ENCODE measurements at places on chromosomes 7 and 10. TPM values are rescaled to one million over a fixed set of nuclear protein-coding genes. Genes with fewer than 3 reads are reported as not detected.

The PDZD7 gene
- 2.4 TPM for polyA plus RNA-seq

The SIRT1 gene
- 19.5 TPM for polyA plus RNA-seq

The TRIM8 gene
- 59.8 TPM for polyA plus RNA-seq

The CPA4 gene
- 0.24 TPM for polyA plus RNA-seq

The DYNC1I1 gene
- polyA plus RNA-seq: 20.6 TPM

The LRIT1 gene
- polyA plus RNA-seq: not detected

The STOX1 gene
- 6.7 TPM for polyA plus RNA-seq

The MOGAT3 gene
- not detected for polyA plus RNA-seq

The PLAC9 gene
- polyA plus RNA-seq: 1.9 TPM

The PDLIM1 gene
- polyA plus RNA-seq: 286 TPM

The PRKG1 gene
- polyA plus RNA-seq: 2.9 TPM

The CUL1 gene
- 97.0 TPM for polyA plus RNA-seq

The IKZF1 gene
- not detected for polyA plus RNA-seq

The CDNF gene
- 1.4 TPM for polyA plus RNA-seq

The DNAJB12 gene
- 23.8 TPM for polyA plus RNA-seq

The TEX36 gene
- polyA plus RNA-seq: not detected

The AMZ1 gene
- polyA plus RNA-seq: 1.6 TPM

The HEPACAM2 gene
- polyA plus RNA-seq: not detected

The MCM10 gene
- polyA plus RNA-seq: 6.9 TPM

The UNC5B gene
- polyA plus RNA-seq: 73.3 TPM

The SPDYE16 gene
- polyA plus RNA-seq: 0.87 TPM

The ANKRD30A gene
- not detected for polyA plus RNA-seq

The CUZD1 gene
- not detected for polyA plus RNA-seq

The SPDYE2B gene
- 0.72 TPM for polyA plus RNA-seq

The PFKFB3 gene
- polyA plus RNA-seq: 37.1 TPM

The C10orf53 gene
- not detected for polyA plus RNA-seq

The FBXL13 gene
- 3.4 TPM for polyA plus RNA-seq

The SAMD9L gene
- not detected for polyA plus RNA-seq

The SPDYE11 gene
- polyA plus RNA-seq: 1.1 TPM

The MYL7 gene
- polyA plus RNA-seq: 20,231 TPM

The KCNH2 gene
- polyA plus RNA-seq: 64.2 TPM

The TRIM73 gene
- polyA plus RNA-seq: 10.9 TPM

The ZPBP gene
- not detected for polyA plus RNA-seq

Data from cardiac muscle cell (in vitro differentiated cells and primary cell).